ENCODE measurements at places on chromosomes 5 and 9.

GRCh38 chr5:41408676-41409443 lies 101.5 kb downstream of the PLCXD3 start:
- DNase-seq = no peak

DNA sequence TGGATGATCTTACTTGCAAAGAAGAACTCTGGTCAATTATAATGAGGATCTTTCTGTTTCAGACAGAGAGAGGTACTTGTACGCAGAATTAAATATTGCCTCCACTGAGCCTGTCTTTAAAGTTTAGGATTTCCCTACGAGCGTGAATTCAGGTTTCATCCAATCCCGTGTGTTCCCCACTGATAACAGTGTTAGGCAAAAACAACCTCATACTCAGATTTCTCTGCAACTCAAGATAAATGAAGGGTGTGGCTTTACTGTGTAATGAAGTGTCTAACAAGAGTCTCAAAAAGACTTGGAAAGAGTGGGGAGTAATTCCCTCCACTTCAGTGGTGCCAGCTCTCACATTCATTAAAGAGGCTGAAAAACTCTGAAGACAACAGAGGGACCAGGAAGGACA lies 53.2 kb upstream of the ACO1 start:
- no peak for DNase-seq

DNA sequence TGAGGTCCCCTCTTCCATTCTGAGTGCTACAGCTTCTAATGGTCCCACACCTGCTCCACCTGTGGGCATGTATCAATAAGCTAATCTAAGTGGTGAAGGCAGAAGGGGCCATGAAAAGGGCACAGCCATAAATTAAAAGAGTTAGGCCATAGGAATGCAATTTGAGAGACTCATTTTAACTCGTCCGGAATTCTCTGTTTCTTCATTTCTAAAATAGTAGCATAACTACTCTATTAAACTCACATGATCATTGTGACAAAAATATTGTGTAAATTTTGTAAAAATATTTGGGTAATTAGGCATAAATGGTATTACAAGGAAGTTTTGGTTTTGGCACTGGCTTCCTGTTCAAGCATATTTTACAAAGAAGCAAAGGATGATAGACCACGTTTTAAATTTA lies 103.1 kb upstream of the TXNDC8 start:
- DNase-seq = no peak

DNA sequence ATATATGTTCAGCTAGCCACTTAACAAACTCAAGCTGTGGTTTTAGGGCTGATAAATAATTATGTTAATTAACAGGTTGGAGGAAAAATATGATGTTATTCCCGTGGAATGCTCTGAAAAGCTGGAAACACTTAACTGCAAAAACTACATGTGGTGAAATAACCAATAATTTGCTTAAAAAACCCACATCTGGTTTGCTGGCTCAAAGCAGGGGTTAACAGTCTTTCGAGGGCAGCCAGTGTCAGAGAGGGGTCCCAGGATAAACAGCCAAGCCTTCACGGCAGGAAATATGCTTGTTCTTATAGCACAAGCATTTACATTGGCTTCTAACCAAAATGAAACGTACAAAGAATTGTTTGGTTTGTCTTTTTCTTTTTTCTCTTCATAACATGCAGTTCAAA lies 254.0 kb upstream of the GAS1 start:
- no peak for DNase-seq

DNA sequence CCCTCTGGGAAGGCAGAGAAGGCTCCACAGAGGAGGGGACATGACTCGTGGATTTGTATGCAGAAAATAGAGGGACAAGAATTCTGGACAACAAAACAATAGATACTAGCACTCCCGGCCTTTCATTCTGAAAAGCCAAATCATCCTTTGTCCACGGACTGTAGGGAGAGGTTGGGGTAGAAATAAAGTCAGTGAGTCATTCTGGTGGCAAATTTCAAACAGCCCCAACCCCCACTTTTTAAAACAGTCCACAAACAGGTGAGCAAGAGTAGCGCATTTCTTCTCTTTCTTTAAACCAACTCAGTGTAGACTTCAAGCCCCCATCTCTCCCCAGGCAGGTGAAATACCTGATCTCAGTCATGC lies 56.1 kb downstream of the PTPDC1 start:
- no peak for DNase-seq

GRCh38 chr9:123493627-123494026 lies 137.6 kb downstream of the CRB2 start:
- no peak for DNase-seq

DNA sequence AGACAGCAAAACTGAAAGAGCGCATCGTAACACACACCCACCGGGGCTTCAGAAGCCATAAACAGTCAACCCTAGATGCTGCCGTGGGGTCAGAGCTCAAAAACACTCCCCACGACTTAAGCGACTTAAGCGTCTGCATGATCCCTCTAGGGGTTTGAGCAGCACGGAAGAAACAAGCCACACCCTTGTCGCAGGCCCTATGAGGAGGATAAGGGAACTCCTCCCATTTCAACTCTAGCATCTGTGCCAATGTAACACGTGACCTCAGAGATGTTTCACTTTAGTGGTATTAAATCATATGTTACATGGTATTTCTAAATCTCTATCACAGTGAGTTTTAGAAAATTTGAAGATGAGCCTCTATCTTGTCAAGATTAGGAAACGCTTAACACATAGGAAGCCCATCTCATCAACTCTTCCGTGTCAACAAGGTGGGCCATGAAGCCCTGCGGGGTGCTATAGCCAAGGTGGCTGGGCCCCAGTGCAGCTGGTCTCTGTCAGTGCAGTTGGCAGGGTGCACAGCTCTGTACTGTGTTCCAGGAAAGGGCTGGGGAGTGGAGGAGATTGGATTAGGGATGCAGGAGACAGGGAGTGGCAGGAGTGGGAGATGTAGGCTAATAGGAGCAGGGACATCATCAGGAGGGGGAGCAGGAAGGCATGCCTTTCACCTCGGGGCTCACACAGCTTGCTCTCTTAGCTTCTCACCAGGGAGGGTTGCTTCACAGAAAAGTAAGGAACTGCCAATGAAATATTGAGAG lies 33.1 kb downstream of the ZCCHC9 start:
- no peak for DNase-seq

DNA sequence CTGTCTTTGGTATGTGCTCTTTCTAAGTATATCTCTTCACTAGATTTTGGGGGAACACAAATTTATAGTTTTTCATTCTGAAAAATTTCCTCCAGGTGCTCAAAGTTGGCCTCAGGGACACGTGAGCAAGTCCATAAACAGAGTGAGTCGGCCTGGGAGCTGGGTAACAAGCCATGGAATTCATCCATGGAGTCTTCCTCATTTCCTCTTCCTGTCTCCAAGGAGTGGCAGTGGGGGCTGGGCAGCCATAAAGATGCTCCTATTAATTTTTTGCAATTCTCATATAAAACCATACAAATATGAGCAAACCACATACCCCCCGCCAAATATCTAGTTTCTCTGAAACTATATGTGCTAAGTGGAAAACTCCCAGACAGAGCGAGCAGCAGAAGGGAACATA lies 136.6 kb upstream of the OTULINL start:
- DNase-seq = no peak

DNA sequence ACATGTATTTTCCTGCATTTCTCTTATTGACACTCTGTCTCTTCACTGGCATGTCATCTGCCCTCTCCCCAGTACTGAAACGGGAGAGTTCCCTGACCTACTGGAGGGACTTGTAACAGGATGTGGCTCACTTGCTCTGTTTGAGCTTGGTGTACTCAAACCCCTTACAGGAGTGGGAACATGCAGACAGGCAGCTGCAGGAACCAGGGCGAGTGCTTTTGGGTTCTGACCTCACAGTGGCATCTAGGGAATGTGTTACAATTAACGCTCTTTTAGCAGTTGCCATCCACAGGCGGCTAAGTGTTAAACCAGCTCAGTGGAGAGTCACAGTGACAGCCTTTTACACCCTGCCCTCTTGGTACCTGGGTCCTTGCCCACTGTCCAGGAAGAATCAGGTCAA lies 300.3 kb upstream of the GRAMD2B start:
- no peak for DNase-seq

- DNase-seq = no peak
These were observed 136.5 kb downstream of the SV2C start for GRCh38 chr5:76219636-76220035.

DNA sequence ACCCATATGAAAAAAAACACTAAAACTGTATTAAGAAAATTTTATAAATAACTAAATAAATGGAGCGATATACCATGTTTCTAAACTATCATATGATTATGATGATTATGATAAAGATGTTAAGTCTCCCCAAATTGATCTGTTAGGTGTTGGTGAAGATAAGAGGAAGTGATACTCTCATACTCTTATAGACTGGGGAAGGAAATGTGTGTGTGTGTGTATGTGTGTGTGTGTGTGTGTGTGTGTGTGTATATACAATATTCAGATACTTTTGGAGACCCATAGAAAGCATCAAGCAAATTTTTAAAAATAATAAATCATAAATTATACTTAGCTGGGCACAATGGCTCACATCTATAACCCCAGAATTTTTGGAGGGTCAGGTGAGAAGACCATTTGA lies 62.9 kb downstream of the TMEM232 start:
- no peak for DNase-seq

- DNase-seq = no peak
These were observed 20.3 kb downstream of the RAI14 start for GRCh38 chr5:34676416-34676815.

GRCh38 chr5:149999359-149999758 lies 1.1 kb downstream of the TIGD6 start:
- DNase-seq = no peak

- DNase-seq = no peak
These were observed 311.5 kb downstream of the EFNA5 start for GRCh38 chr5:107359033-107359915.

GRCh38 chr5:87735923-87736322 lies 323.2 kb upstream of the CCNH start:
- no peak for DNase-seq

DNA sequence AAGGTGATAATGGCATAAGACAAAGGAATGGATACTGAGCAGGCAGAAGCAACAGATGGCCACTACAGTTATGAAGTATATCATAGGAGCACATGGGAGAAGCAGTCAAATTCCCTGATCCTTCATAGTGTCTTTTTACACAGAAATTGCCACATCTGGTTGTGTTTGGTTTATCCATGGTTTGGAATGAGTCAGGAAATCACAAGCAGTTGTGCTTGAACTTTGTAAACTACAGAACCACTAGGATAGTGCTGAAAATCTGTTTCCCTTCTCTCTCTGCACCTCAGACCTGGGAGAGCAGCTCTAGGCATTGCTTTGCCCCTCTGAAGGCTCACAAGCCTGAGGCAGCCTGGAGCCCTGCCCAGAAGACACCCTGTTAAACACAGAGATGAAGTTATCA lies 134.0 kb downstream of the DMRT2 start:
- DNase-seq = no peak

DNA sequence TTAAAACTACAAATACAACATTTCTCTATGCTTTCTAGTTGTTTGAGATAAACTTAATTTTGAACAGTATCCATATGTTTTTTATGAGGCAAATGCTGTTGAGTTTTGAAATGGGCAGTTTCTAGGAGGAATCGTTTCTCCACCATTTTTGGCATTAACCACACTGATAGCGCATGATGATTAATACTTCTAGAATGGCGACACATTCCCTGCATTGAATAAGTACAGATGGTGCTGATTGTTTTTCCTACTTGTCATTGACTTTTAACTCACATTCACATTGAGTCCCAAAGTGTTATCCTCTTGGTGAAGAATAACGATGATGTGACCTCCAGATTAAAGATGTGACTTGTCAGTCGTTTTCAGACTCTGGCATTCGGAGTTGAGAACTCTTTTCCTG lies 6.5 kb upstream of the CCDC192 start:
- DNase-seq = no peak

DNA sequence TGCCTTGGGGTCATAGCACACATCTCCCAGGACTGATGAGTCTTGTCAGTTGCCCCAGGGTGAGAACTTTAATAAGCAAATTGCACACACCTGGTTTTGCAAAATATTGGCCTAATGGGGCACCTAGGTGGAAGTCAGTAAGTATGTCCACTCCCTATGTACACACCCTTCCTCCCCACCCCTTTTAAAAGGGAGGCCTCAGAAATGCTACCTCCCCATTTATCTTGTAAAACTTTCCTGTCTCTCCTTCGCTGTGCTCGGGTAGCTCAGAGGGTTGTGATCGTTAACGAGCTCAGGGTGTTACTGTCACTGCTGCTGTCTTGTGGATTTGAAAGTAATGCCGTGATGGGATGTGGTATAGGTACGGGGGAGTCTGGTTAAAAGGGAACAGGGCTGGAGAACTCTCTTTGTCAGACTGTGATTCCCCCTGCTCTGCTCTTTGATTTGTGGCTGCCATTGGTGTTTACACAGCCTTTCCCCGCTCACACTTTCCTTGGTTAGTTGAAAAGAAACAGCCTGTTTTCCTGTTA lies 26.2 kb downstream of the ZNF462 start:
- no peak for DNase-seq

DNA sequence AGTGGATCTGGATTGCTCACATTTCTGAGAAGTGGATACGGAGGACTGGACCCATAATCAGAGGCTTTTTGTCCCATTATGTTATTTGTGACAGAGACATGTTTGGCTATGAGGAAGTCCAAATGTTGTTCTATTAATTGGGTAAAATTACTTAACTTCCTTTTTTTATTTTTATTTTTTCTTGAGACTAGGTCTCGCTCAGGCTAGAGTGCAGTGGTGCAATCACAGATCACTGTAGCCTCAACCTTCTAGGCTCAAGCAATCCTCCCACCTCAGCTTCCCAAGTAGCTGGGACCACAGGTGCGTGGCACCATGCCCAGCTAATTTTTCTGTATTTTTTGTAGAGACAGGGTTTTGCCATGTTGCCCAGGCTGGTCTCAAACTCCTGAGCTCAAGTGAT lies 11.9 kb upstream of the PGGT1B start:
- DNase-seq = no peak

GRCh38 chr5:32621256-32621655 lies 35.9 kb downstream of the SUB1 start:
- DNase-seq = no peak

DNA sequence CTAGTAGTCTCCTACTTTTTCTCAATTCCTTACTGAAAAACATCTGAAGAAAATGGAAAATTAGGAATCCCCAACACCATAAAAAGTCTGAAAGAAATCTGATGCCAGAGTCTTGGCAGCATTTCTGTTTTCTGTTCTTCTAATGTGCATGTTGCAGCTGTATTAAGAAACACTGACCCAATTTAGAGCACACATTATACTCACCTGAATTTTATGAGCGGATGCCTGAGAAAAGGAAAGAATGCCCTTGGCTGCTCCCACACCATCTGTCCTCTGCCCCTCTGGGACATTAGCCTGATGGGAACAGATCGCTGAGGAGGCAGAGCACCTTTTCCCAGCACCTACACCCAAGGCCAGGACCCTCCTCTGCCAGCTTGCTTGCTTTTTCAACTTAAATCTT lies 14.1 kb upstream of the ANP32B start:
- no peak for DNase-seq

GRCh38 chr9:6598249-6598725 lies 47.2 kb downstream of the GLDC start:
- DNase-seq = no peak

DNA sequence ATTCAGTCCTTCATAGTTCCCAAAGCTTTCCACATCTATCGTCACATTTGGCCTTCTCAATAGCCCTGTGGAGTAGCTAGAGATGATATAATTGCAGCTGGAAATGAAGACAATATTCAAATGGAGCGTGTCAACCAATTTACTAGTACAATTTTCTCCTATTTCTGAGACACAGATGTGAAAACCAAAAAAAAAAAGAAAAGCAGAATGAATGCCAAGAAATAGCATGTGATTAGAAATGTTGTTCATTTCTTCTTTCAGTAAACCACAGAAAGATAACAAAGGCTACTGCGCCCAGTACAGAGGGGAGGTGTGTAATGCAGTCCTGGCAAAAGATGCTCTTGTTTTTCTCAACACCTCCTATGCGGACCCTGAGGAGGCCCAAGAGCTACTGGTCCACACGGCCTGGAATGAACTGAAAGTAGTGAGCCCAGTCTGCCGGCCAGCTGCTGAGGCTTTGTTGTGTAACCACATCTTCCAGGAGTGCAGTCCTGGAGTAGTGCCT lies 99.0 kb downstream of the MUSK start:
- DNase-seq = no peak
